Effector memory CD8-positive, alpha-beta T cell (primary cell): ENCODE measurements at places on chromosomes 11 and 22.
A peak's percentile ranks its signal among the peaks of the same experiment; 100 is the strongest.

GRCh38 chr11:10550503-10551289 lies 9.7 kb upstream of the RNF141 start:
- H3K27ac ChIP-seq: no peak overlapping the region
- no peak for DNase-seq
- H3K27me3 ChIP-seq: peaks cover 27% of the 10 kb centered on the region
- H3K36me3 ChIP-seq: no peaks in the 10 kb centered on the region

- no peaks in the 10 kb centered on the region for H3K4me1 ChIP-seq
- no peak for DNase-seq
- no peaks in the 10 kb centered on the region for H3K36me3 ChIP-seq
- H3K4me3 ChIP-seq: no peak overlapping the region
These were observed 34.9 kb downstream of the P4HA3 start for GRCh38 chr11:74276581-74276980.

- no peak for DNase-seq
- peaks cover 90% of the 10 kb centered on the region for H3K36me3 ChIP-seq
- H3K4me3 ChIP-seq: peak overlapping the region; percentile 41
- no peaks in the 10 kb centered on the region for H3K27me3 ChIP-seq
- peaks cover 3% of the 10 kb centered on the region for H3K4me1 ChIP-seq
These were observed 13.9 kb downstream of the DUSP8 start for GRCh38 chr11:1557904-1558774.

- H3K4me1 ChIP-seq: peaks cover 1% of the 10 kb centered on the region
- no peak overlapping the region for H3K4me3 ChIP-seq
- no peaks in the 10 kb centered on the region for H3K27me3 ChIP-seq
- no peaks in the 10 kb centered on the region for H3K36me3 ChIP-seq
- H3K27ac ChIP-seq: no peak overlapping the region
These were observed 159.3 kb downstream of the CASP12 start for GRCh38 chr11:104738918-104739317.

DNA sequence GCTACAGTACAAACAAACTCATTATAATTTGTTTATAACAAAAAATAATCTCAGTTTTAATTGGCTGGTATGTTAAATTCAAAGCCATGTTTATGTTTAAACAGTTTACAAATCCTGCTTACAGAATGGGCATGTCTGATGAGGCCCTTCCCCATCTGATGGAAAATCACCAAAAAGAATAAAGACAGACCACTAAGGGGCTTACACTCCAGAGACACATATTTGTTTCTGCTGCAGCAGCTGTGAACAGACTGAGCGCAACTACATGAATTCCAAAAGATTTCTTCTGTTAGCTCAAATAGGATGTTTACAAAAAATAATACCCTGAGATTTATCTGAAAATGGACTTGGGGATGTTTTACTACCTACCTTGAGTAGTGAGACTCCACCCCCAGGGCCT lies 174.7 kb upstream of the PITPNB start:
- no peak overlapping the region for H3K27ac ChIP-seq
- no peaks in the 10 kb centered on the region for H3K4me1 ChIP-seq
- no peak for DNase-seq
- H3K36me3 ChIP-seq: no peaks in the 10 kb centered on the region

- peak overlapping the region; percentile 81 for H3K4me3 ChIP-seq
- H3K36me3 ChIP-seq: peaks cover 42% of the 10 kb centered on the region
- no peaks in the 10 kb centered on the region for H3K27me3 ChIP-seq
- peak; percentile 31 for DNase-seq
- H3K4me1 ChIP-seq: peaks cover 84% of the 10 kb centered on the region
- H3K27ac ChIP-seq: peak overlapping the region; percentile 95
These were observed 60.3 kb downstream of the SYTL2 start for GRCh38 chr11:85750646-85751045.
